GM10248 (cell line): ENCODE measurements at places on chromosomes 5 and 9.

- DNase-seq: no peak
Measured at GRCh38 chr5:171609806-171610452, 175.7 kb upstream of the SMIM23 start.

- no peak for DNase-seq
Measured at GRCh38 chr9:136698635-136699246, 11.5 kb upstream of the AGPAT2 start.

DNA sequence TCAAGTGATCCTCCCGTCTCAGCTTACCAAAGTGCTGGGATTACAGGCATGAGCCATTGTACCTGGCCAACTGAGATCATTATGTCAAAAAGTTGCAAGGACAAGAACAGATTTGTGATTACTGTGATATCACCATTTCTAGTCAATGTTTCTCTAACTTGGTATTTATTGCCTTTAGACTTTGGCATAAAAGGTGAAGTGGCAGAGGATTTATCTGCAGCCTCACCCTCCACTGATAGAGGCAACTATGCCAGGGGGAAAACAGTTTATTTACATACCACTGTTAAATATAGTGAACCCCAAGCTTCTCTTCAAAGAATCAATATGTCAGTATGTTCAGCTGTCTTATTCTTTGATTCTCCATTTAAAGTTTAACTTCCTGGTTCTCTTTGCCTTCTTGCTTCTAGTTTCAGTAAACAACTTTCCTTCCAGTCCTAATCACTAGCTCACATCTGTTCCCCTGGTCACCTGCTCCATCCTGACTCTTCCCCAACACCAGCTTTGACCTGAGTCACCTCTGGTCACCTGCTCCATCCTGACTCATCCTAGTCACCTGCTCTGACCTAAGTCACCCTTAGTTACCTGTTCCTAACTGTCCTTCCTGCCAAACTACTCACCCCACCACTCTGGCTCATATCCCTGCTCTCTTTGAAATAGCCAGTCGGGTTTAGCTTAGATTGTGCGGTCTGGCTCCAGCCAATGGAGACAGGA, 29.9 kb downstream of the SEMA6A start:
- no peak for DNase-seq

GRCh38 chr5:121408778-121409177, 442.9 kb upstream of the FTMT start:
- no peak for DNase-seq

- no peak for DNase-seq
Measured at GRCh38 chr5:55610542-55610941, 75.8 kb upstream of the PLPP1 start.

GRCh38 chr5:112534611-112535255, 115.7 kb upstream of the EPB41L4A start:
- DNase-seq: no peak

DNA sequence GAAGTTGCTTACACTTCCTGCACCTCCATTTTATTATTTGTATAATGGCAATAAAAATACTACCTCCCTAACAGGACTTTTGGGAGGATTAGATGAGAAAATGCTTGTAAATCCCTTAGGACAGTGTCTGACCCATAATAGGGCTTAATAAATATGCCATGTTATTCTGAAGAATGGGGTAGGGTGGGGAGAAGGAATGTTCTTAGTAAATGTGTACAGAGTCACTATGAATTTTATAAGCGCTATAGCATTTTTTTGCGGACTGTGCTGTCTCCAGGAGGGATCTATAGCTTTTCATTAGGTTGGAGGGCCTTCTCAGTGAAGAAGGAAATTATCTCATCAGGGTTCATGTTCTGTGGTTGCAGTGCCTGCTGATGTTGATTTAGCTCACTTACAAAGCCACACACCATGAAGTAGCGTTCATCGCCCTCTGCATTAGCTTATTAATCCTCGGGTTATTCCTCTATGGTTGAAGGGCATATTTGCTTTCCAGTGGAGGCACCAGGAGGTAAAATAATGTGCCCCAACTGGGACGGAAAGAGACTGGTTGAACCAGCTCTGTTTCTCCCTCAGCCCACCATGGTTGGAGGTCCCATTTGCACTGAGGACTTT, 497.1 kb downstream of the ARHGEF28 start:
- no peak for DNase-seq
